Activated CD4-positive, alpha-beta memory T cell treated with anti-CD3 and anti-CD28 coated beads, Interleukin-2, amount 10 ng/mL, durations not matched to agents 7 days and 5 days (primary cell): ENCODE measurements at places on chromosomes 1 and 21.

- no peak for DNase-seq
Measured at GRCh38 chr1:219576931-219577730, 35.8 kb downstream of the ZC3H11B start.

- no peak for DNase-seq
Measured at GRCh38 chr1:192053531-192053971, 104.7 kb upstream of the RGS18 start.

DNA sequence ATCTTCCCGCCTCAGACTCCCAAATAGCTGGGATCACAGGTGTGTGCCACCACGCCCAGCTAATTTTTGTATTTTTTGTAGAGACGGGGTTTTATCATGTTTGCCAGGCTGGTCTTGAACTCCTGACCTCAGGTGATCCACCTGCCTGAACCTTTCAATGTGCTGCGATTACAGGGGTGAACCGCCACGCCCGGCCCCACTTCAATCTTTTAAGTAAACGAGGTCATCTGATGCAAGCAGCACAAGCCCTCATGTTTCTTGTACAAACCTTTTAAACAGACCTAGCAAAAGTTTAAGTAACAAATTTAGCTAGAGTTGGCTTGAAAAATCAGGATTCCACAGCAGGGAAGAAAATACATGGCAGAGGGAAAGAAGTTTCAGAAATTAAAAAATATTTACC, 21.2 kb upstream of the USP1 start:
- DNase-seq = no peak

- no peak for DNase-seq
Measured at GRCh38 chr21:42649122-42650032, 4.0 kb upstream of the PDE9A start.

DNA sequence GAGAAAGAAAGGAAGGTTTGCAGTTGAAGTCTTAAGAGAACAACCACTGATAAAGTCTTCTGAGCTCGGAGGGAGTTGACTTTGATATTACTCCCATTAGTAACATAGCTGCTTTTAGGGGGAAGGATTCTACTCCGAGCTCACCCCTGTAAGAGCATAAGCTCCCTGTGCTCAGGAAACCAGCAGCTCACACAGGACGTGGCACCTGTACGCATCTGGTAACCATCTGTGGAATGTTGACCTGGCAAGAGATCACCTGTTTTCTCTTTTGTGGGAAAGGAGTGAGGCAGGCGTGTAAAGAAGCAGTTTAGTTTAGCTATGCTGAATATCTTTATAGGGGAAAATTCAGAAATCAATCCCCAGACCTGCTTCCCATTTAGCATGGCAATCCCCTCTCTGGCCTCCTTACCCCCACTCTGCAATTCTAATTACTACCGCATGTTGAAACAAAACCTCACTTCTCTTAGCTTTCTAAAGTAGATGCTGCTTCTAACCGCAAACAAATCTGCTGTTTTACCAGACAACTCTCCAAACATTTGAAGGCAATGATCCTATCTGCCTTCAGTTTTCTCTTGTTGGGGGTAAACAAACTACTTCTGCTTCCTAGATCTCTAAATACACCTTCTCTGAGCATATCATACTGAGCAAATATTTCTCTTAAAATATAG, 121.8 kb upstream of the KCNK1 start:
- no peak for DNase-seq

- DNase-seq = no peak
Measured at GRCh38 chr1:244306544-244306943, 145.2 kb downstream of the ADSS2 start.

DNA sequence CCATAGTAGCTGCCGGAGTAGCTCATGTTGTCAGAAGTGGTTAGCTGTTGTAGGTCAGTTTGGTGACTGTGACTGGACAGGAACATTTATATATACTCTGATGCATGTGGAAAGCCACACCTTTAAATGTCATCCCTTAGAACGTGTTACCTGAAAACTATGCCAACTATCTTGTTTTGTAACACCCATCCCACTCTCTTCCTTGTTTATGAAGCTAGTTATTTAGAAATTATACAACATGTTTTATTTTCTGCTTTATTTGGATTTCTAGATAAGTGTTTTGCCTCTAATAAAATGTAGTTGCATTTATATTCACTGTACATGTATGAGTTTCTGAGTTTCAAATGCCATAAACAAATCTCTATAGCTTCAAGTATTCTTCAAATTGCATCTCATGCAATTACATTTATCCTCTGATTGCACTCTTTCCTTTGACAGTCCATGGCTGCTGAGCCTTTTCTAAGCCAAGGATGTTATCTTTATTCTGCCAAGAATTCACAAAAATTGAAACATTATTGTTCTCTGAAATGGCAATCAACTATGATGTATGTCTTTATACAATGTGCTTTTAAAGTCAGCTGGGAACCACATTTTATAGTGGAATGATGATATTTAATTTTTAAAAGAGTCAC, at the start of gene KRTAP19-7:
Gene KRTAP19-7 (minus strand): TSS at position 51 of the 632 bp plus-strand sequence. CDS start 25 bp downstream, at position 26.
- no peak for DNase-seq

DNA sequence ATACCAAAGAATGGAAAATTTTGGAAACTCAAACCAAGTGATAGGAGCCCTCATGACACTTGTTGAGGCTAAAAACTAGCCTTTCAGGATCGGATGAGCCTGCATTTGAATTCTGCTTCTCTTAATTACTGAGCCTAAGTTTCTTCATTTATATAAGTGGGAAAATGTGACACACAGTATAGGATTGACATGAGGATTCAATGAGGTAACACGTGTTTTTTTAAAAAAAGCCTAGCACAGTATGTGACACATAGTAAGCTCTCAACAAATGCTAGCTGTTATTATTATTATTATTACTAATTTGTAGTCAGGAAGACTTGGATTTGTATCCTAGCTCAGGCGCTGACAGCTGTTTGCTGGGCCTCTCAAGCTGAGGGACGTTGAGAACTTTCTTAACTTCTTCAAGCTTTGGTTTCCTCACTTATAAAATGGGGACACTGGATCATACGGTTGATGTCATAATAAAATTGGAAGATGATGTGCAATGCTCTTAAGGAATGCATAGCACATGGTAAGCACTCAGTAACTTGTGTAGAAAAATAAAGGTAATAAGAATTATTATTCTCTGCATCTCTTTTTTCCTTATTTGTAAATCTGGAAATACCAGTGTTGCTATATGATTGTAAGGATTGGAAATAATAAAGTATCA, 55.4 kb upstream of the JUN start:
- no peak for DNase-seq

- peak; percentile 72 for DNase-seq
Measured at GRCh38 chr1:113930499-113931161, 1.5 kb downstream of the HIPK1 start.

- no peak for DNase-seq
Measured at GRCh38 chr1:35111106-35111505, 31.9 kb downstream of the ZMYM1 start.

DNA sequence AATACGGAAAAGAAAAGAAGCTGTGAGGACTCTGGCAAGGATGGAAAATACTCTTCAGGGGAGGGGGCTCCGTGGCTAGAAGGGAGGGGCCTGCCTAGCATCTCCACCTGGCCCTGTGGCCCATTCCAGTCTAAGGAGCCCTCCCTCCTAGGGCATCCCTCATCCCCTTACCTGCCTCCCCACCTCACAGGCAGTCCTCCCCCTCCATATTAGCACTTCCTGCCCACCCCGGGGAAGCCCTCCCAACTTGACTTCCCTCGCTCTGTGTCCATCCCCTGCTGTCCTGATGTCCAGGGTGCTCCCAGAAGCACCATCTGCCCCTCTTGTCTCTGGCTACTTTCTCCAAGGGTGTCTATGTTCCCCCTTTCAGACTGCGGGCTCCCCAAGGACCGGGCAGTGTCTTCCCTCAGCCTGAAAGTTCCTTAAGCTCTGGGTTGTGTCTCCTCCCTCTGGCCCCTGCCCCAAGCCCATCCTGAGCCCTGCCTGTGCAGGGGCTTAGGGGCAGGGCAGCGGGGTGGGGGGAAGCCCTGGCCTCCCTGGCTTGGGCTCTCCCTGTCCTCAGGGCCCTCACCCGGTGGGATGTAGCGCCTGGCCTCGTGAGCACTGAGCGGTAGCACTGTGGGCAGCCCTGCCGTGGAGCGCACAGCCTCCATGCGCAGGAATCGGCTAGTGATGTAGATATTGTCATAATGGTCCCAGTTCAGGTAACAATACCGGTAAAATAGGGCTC, 3.9 kb downstream of the DCST2 start:
- DNase-seq = no peak

DNA sequence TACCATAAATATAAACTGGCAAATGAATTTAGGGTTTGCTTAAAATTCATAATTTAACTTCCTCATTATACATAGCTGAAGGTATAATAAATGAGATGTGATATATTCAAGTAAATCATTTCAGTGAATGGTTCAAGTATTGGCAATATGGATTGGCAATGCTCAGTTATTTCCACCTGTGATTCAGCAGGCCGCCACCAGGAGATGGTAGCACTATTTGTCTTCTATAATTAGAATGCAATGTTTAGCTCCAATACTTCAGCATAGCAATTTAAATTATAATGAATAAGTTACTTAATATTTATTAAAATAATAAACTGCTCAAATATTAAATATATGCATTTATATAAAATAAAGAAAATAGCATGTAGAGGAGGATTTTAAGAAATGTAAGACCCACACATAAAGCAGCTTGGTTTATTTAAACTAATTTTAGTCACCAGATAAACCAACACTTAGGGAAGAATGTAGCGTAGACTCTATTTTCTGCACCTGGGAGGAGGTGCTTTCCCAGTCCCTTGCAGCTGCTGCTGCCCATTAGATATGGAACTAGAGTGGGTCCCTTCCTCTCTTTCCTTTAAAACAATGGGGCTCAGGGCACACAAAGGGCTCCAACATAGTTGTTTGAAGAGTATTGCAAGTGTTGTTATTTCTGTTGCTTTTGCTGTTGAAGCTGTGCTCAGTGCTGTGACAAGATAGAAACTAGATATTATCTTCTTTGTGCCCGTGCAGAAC, 62.1 kb downstream of the PLPPR4 start:
- DNase-seq = no peak

- peak; percentile 16 for DNase-seq
Measured at GRCh38 chr1:216600730-216601609, 122.3 kb downstream of the ESRRG start.

GRCh38 chr1:225578251-225578977, 74.5 kb downstream of the ENAH start:
- no peak for DNase-seq

- DNase-seq = no peak
Measured at GRCh38 chr1:62234688-62235087, 40.0 kb downstream of the L1TD1 start.

DNA sequence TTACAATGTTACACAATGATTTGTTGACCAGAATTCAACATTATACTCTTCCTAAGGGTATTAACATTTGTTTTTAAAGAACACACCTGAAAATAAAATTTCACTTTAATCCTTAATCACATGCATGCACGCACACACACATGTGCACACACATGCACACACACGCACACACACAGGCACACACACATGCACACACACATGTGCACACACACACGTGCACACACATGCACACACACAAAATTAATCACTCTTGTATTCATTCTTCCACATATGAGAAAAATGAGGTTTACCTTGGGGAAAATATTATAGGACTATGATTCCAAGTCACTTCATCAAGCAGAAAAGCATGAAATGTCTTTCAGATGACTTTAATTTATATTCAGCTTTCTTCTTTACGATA, 331.8 kb upstream of the PLD5 start:
- no peak for DNase-seq

- peak; percentile 32 for DNase-seq
Measured at GRCh38 chr1:160767395-160768294, 28.3 kb upstream of the LY9 start.
